Cardiac fibroblast (primary cell): ENCODE measurements at places on chromosomes 1 and 21.
A peak's percentile ranks its signal among the peaks of the same experiment; 100 is the strongest.

DNA sequence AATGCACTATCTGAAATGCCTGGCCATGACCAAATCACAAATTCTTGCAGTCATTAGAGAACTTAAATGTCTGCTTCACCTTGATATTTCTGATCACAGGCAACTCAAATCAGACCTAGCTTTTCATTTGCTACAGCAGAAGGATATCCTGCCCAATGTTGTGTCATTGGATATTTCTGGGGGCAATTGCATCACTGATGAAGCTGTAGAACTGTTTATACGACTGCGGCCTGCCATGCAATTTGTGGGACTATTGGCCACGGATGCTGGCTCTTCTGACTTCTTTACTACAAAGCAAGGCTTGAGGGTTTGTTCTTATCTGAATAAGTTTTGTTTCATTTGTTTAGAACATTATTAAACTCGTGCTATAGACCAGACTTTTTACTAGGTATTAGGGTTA lies 14.9 kb downstream of the ZYG11A start:
- DNase-seq, result no peak

DNA sequence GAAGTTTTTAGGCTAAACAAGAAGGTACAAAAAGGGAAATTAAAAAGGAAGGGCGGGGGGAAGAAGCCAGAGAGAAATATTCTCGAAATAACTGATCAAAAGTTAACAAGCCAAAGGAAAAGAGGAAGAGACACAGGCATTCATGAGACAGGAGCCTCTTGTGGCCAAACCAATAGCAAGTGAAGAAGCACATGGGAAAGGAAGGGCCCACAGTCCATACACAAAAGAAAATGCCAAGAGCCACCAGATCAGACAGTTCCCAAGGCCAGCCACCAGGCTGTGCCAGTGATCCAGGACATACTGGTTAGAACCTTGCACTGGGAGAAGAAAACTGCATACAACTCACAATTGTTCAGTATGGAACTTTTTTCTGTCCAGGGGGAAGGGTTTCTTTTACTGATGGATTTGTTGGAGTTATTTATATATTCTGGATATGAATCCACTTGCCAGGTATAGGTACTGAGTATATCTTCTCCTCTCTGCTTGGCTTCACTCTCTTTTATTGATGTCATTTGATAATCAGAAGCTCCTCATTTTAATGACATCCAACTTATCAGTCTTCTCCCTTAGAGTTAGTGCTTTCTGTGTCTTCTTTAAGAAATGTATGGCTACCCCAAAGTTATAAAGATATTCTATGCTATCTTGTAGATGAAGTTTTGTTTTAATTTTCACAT lies 76.8 kb downstream of the CD46 start:
- peak; percentile 94 for DNase-seq

DNA sequence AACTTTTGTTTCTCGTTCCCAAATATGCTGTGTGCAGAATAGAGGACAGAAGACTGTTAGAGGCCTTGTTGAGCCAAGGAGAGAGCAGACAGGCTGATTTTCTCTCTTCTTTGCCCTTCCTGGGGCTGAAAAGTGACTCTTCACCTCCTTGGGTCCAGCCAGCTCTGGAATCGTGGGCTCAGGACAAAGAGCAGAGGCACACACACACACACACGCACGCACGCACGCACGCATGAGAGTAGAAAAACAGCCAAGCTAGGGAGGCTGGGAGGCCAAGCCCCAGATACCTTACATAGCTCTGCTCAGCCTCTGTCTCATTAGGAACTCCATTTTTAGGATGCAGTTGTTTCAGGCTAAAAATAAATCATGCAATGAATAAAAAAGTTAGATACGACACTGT lies at the start of gene CASQ2:
Gene CASQ2, minus strand, starts transcription at position 166 of the 400 bp plus-strand sequence. CDS start 173 bp downstream, outside the sequence.
- no peak for DNase-seq

GRCh38 chr1:65717815-65718454 lies 74.8 kb upstream of the PDE4B start:
- DNase-seq, result peak; percentile 27

DNA sequence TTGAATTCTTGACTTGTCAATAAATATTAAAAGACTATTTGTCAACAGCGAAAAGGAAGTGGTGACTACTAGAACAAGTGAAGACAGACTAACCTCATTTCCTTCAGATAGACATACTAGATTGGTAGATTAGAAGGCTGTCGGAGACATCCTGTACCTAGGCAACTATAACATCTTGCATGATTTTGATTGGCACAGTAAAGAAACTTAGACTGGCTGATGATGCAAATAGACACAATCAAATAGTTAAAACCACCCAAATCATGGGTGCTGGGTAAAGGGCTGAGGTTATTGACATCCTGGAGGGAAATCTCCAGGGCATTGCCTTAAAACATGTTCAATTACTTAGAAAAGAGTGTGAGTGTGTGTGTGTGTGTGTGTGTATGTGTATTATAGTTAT lies 85.9 kb upstream of the EDEM3 start:
- no peak for DNase-seq

GRCh38 chr1:167681451-167682098 lies 40.2 kb upstream of the MPZL1 start:
- no peak for DNase-seq

DNA sequence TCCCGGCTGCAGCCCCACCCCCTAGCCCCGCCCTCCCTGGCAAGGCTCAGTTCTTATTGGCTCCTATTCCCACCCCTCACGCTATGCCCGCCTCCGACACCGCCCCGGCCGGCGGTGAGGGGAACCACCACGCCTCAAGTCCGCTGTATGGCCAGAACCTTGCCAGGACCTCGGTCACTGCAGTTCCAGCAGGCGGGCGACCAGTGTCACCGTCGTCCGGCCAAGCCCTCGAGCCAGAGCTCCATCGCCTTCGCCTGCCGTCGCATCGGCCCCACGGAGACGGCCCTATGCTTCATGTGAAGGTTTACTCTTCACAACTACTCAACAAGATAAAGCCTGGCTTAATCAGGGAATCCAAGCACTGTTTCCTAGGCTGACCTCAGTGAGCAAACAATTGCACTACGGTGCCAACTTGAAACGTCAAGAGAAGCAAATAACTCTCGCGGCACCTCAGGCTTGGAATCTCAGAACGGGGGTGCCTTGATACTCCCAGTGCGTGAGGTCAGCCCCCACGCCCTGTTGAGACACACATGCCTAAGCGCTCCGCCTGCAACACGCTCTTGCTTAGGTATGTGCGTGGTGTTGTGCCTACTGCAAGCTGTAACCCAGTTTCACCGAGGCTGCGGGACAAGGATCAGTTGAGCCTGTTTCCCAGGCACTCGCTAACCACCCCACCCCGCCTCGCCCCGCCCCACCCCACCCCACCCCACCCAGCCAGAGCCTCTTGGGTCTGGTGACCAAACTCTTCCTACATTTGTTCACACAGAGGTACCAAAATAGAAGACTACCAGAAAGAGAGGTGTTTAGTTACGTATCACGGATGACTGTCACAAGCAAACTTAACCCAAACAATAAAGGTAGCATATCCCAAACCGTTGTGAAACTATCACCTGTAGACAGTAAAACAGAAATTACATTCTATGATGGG lies 498 bp upstream of the DENND2C start:
- peak; percentile 91 for DNase-seq

- DNase-seq, result peak; percentile 87
Measured at GRCh38 chr1:221392453-221392852, 349.4 kb downstream of the DUSP10 start.

DNA sequence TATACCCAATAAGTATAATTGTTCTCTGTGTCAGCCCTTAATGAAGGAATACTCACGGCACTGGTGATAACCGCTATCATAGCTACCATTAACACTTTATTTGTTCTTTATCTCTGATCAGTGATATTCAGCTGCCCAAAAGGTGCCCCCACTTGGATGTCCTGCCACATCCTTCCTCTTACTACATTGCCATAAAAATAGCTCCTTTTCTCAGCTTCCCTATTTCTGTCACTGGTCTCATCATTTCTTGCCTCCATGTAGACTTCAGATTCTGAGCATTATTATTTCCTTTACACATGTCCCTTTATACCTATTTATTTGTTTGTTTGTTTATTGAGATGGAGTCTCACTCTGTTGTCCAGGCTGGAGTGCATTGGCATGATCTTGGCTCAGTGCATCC lies 2.7 kb upstream of the RAB29 start:
- DNase-seq, result no peak

- peak; percentile 87 for DNase-seq
Measured at GRCh38 chr1:228989992-228990827, 254.9 kb downstream of the RHOU start.

GRCh38 chr1:175499595-175500382 lies 243.6 kb downstream of the TNR start:
- no peak for DNase-seq

DNA sequence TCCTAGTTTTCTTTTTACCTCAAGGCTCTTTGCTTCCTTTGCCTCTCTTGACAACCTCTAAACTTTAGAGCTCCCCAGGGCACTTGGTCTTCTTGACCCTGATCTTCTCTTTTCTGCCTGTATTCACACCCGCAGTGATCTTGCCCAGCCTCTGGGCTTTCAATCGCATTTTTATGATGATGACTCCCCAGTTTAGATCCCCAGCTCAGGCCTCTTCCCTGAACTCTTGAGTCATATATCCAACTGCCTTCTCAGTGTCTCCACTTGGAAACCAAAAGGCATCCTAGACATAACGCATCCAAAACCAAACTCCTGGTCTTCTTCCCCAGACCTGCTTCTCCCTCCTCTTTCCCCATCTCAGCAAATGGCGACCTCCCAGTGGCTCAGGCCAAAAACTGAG lies 6.5 kb downstream of the STUM start:
- DNase-seq, result no peak

DNA sequence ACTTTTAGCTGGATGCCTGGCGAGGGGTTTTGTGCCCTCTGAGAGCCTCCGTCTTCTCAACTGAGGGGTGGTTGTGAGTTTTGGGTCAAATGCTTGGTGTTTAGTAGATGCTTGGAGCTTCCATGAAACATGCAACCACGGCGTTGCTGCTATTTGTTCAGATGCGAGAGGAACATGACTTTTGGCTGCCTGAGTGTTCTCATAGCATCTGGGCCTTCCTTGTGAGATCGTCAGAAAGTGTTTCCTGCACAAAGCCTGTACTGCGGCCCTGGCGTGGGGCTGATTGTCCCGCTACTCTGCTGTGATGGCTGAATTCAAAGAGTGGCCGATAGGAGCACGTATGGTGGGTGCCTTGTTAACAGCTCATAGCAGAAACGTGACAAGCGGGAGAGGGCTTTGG lies 69.8 kb upstream of the FAM3B start:
- no peak for DNase-seq

GRCh38 chr1:93317207-93317606 lies 28.5 kb upstream of the DR1 start:
- DNase-seq, result no peak

DNA sequence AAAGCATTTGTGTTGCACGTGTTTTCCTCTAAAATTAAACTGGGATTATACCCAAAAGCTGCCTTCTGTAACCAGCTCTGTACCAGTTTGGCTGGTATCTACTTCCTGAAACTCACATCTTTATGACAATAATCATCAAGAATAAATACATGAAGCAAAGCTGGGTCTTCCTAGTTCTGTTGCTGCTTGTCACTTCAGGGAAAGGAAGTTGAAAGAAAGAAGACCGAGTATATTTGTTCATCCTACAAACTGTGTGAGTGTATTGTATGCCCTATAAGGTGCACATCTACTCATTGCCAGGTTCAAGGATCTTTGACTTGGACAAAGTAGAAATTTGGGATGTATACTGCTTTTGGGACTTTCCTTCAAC lies 29.1 kb upstream of the IFNGR2 start:
- no peak for DNase-seq

GRCh38 chr1:44405798-44406736 lies 1.0 kb downstream of the RNF220 start:
- DNase-seq, result no peak

DNA sequence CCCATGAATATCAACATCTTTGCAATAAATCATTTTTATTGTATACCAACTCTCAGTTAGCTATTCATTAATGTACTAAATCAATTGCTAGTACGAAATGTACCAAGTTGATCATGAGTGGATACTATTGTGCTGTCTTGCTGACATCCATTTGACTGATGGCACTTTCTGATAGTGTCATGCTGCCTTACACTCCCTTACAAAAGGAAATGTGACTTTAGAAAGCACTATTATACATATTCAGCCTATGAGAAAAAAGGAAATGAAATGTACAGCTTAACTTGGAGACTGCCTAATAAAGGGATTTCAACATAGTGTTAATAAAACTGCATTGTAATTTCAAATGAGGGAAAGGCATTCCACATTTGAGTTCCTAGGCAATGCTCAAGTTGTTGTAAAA lies 52.2 kb downstream of the PLA2G4A start:
- DNase-seq, result no peak

- no peak for DNase-seq
Measured at GRCh38 chr21:42557420-42557819, 43.8 kb downstream of the SLC37A1 start.

GRCh38 chr1:86324130-86324822 lies 71.8 kb downstream of the ODF2L start:
- no peak for DNase-seq

GRCh38 chr1:6141592-6141991 lies 38.5 kb downstream of the CHD5 start:
- peak; percentile 16 for DNase-seq

DNA sequence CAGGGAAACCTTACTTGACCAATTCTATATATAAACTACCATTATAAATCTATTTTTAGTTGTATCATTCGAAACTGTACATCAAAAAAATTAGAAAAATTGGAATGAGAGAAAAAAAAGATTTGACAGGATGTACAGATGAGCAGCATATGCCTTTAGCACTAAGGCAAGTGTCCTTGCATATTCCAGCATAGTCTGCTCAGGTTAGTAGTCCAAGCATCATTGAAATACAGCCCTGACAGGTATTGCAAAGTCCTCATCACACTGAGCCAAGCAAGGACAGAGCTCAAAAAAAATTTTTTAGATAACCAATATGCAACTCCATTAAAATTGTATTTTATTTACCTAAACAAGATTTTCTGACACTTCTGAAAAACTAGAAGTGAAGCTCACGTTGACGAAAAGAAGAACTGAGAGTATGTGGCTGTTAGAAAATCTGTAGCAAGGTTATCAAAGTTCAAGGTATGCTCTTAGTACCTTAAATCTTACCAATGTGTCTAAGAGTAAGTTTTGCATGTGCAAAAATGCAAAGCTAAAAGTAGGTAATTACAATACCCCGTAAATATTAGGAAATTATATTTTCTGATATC lies 465.6 kb upstream of the ADGRL4 start:
- no peak for DNase-seq

DNA sequence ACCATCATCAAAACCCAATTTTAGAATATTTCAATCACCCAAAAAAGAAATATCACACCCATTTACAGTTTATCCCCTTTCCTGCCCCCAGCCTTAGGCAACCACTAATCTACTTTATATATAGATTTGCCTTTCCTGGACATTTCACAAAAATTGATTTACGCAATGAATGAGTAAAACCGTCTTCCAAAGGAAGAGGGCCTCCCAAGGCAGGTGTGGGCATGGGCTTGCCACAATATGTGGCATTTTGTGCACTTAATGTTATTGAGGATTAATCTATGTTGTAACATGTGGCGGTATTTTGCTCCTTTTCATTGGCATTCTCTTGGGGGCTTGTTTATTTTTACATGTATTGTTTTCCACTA lies 11.8 kb upstream of the BMP8B start:
- no peak for DNase-seq
